ENCODE measurements at places on chromosomes 7 and 10.

DNA sequence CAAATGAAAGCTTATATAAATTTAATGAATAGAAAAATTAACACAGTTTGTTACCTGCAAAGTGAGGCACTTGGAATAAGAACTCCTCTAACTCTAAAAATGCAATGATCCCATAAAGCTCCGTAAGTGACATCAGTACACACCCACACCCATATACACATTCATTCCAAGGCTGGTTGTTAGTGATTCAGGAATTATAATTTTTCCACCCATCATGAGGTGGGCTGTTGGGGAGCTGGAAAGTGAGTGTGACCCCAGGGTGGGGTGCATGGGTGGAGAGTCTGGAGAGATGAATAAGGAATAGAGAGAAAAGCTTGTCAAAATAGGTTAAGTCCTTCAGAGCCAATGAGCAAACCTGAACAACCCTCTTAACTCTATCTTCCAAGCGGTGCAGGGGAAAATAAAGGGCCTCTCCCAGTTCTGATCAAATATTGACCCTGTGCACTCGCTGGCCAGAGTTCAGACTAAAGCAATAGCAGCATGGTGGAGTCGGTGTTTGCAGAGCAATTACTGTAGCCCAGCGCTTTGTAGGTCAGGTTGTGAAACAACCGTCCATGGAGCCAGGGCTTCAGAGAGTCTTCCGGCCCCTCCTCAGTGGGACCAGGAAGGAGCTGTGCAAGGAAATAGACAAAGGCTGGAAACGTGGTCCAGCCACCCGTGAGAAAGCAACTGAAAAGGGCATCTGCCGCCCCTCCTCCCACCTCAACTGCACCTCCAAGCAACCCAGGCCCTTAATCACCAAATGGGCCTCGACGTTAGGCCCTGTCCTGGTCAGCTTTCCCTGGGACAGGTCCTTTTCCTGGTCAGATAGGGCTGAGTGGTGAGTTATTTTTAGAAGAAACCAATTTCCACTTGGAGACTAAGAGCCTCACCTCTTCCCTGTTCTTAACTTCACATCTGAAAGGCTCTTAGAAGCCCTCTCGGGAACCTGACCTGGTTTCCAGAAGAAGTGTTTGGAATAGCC is 61.2 kb downstream of the SH3PXD2A start:
- DNase-seq = no peak

- DNase-seq = no peak
Measured at GRCh38 chr10:10149899-10150298, 867.8 kb upstream of the CELF2 start.

- DNase-seq = no peak
Measured at GRCh38 chr7:54180796-54181195, 361.4 kb upstream of the VSTM2A start.

DNA sequence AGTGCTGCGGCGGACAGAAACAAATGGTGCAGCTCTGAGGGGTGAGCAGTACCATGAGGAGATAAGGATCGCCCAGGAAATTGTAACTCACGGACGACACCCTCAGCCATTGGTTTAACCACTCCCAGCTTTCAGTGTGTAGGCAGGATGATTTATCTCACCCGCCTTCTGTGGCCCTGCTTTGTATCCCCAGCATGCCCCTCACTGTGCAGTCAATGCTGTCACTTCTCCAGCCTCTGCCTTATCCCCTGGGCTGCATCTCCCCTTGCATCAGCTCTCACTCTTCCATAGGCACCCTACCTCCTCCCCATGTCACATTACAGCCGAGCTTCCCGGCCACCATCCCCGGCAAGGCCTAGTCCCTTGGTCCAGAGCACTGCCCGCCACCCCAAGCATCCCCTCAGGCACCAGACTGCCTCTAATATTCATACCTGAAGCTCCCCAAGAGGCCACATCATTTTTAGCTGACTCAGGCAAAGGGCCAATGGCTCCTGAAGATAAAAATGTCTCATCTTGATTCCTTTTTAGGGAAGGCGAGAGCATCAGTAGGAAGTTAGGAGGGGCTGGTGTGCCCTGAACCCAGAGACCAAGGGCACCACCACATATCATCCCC is 77.1 kb downstream of the CARD11 start:
- DNase-seq = no peak

GRCh38 chr10:714214-714613 is 24.7 kb upstream of the DIP2C start:
- DNase-seq = no peak

DNA sequence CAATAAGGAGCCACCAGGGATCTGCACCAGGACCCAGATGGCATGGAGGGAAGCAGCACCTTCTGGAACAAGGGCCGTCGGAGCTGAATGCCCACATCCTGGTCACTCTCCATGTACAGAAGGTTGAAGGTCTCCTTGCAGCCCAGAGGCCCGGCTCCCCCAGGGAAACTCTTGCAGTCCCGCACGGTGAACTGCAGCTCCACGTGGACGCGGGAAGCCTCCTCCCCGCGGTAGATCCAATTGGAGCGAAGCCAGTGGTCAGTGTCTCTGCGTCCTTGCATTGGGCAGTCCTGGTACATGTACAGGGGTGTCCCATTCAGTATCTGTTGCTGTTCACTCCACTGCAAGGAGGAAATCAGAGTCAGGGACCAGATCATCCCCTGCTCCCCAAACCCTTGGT is 7.4 kb downstream of the EPHA1 start:
- DNase-seq = no peak

DNA sequence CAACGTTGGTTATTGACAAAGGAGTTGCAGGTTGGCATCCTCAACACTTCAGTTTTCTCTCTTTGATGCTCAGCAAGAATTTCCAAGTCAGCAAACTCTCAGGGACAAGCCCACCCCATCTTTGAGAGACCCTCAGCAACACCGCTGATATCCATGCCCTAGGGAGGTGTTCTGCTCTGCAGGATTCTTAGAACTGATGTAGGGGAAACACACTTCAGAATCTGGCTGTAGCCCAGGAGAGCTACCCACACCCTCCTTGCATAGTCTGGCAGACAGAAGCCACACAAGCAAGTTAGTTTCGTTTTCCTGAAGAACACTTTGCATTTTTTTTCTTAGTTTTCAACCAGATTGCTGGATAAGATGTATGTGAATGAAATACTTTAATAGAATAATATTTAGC is 822 bp downstream of the SAMD9L start:
- DNase-seq = no peak

DNA sequence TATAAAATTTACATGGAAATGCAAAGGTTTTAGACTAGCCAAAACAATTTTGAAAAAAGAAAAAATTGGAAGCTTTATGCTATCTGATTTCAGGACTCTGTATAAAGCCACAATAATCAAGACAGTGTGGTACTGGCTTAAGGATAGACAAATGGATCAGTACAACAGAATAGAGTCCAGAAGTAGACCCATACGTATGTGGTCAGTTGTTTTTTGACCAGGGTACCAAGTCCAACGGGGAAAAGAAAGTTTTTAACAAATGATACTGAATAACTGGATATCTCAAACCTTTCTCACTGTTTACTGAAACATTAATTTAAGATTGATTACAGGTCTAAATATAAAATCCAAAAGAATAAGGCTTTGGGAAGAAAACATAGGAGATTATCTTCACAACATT is 79.7 kb downstream of the PODXL start:
- no peak for DNase-seq

DNA sequence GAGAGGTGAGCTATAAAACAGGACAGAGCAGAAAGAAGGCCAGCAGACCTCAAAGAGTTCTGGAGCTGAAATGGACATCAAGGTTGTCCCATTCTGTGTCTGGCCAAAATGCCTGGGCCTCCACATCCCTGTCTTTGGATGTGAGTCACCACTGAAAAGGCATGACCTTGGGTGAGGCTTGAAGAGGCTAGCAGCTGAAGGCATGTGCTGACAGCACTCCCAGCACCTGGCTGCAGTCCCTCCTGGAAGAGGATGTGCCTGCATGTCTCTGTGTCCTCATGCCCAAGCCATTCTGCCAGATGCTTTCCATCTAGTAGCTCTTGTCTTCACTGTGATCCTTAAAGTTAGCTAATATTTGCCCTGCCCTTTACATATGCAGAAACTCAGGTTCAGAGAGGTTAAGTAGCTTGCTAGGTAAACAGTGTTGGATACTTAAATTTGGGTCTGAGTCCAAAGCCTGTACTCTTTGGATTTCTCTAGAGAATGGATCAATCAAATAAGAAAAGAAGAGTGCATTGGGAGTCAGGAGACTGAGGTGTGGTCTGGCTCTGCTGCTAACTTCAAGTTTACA is 35.8 kb downstream of the HECW1 start:
- DNase-seq = no peak

DNA sequence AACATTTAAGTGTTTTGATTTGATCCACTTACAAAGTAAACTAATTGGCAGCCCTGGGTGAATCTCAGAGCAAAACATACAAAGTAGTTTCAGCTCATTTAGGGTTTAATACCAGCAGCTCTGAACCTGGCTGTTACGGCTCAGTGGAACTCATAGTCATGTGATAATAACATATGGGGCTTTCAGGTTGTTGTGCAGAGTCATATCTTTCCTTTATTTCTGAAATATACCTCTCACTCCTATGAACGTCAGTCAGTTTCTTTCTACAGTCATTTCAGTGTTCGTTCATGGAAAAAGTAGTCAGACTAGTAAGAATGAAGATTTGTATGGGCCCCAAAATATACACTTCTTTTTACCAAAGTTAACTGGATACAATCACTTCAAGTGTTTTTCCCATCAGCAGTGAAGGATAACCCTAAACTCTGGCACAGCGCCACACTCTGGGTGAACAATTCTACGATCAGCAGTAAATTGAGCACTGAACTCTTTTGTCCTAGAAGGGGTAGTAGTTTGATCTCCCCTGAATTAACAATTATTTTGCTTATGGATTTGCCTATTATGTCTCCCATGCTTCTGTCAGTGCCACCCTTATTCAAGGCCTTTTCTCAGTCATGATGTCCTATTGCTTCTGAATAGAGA is 218.6 kb downstream of the THSD7A start:
- DNase-seq = no peak

GRCh38 chr7:37713613-37714012 is 30.0 kb downstream of the GPR141 start:
- no peak for DNase-seq

GRCh38 chr7:111405621-111406020 is 156.7 kb downstream of the IMMP2L start:
- DNase-seq = no peak

- no peak for DNase-seq
Measured at GRCh38 chr10:69490876-69491275, 39.6 kb downstream of the TSPAN15 start.

- DNase-seq = no peak
Measured at GRCh38 chr7:20432071-20432470, 101.4 kb downstream of the ITGB8 start.

- no peak for DNase-seq
Measured at GRCh38 chr7:78535655-78536054, 737.1 kb downstream of the PHTF2 start.

DNA sequence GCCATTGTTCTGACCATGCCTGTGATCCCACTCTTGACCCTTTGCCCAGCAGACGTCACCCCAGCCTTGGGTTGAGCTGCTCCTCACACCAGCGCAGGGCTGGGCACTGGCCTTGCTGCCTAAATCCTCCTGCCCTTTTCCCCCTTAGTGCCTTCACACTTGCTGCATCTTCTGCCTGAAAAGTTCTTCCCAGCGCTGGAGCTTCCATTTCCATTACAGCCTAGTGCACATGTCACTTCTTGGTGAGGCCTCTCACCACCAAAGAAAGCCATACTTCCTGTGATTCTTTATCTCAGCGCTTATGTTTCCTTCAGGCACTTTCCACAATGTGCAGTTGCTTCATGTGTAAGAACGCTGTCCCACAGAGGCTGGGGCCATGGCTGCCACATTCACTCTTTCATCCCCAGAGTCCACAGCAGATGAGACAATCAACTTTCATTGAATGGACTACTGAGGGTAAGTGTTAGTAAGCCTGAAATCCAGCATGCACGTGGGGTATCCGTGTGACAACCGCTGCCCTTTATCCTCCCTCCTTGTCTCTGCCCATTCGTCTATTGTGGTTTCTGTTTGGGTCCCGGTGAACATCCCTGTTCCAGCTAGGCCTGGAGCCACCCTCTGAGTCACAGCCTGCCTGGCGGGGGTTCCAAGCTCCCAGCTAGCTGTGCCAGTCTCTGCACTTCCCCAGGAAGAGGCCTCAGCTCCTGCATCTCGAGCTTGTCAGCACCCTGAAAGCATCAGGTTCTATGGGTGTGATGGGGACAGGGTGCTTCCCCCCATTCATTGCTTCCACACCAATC is 37.3 kb downstream of the ADRA2A start:
- DNase-seq = no peak

- no peak for DNase-seq
Measured at GRCh38 chr10:35613597-35614226, 8.6 kb downstream of the GJD4 start.

DNA sequence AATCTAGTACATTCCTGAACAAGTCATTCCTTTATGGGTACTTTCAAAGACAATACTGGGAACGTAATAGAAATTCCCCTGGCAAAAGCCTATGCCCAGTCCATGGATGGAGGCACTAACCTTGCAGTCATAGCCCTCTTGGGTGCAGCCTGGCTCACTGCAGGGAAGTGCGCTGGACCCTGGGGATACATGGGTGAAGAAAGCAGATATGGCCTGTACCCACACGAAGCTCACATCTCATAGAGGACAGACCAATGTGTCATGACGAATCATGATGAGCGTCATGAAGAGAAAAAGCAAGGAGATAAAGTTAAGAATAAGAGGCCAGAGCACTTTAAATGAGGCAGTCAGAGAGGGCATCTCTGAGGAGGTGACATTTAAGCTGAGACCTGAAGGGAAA is 11.8 kb downstream of the PRLHR start:
- no peak for DNase-seq
